NCI-H446 (cell line): ENCODE measurements at places on chromosomes 11 and 22.

DNA sequence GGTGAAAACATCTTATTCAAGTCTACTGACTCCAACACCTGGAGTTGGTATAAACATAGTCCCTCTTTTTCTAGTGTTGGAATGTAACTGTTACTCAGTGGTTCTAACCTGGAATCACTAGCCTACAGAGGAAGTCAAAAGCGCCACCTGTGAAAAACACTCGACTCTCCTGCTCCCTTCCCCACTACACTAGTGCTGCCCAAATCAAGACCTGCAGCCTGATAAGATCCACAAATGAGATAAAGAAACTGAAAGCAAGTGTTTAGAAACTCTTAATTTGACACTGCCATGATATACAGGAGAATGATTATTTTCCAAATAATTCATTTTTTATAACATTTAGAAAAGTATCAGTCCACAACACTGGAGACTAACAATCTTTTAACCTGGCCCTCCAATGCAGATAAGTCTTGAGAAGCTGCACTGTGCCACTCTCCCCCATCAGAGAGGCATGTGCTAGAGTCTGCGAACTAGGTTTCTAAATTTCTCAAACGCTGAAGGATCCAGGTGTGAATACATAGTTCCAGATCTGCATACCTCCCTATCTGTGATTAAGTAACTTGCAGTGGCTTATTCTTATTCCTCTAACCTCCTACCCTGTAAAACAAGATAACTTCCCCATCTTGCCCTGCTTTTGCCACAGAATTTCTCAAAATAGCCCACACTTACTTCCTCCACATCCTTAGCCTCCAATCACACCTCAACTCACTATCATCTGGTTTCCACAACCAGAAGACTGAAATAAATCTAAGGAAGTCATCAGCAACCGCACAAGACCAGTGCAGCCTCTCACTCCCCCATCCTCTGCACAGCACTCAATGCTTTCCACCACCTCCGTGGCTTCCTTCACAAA is 88.1 kb downstream of the RRAS2 start:
- no peak for DNase-seq

DNA sequence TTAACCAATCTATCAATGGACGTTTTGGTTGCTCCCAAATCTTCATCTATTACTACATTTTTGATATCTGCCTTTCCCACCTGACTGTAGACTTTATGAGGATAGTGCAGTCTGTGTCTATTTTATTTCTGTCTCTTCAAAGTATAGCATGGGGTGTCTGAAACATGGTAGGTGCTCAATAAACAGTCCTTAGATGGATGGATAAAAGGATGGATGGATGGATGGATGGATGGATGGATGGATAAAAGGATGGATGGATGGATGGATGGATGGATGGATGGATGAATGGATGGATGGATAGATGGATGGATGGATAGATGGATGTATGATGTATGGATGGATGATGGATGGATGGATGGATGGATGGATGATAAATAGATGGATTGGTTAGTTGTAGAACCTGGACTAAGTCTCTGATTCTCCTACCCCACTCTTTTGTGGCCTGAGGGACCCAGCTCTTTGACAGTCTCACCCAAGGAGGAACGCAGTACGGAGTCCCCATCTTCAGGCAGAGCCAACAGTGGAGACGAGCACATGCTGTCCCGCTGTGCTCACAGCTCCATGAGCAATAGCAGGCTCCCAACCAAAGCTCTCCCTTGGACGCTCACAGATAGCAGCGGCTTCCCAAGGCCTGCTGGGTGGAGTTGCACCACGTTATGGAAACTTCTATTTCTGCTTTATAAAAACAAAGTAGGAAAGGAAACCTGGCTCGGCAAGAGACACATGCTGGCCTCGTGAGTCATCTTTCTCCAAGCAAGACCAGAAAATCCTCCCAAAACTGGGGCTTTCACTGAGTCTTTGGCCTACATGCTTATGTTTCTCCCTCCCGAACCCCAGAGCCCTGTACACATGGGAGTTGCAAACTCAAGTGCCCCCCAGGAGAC is 448.0 kb downstream of the MIAT start:
- DNase-seq = peak; percentile 74

GRCh38 chr11:129374081-129374992 is 1.3 kb upstream of the BARX2 start:
- no peak for DNase-seq

DNA sequence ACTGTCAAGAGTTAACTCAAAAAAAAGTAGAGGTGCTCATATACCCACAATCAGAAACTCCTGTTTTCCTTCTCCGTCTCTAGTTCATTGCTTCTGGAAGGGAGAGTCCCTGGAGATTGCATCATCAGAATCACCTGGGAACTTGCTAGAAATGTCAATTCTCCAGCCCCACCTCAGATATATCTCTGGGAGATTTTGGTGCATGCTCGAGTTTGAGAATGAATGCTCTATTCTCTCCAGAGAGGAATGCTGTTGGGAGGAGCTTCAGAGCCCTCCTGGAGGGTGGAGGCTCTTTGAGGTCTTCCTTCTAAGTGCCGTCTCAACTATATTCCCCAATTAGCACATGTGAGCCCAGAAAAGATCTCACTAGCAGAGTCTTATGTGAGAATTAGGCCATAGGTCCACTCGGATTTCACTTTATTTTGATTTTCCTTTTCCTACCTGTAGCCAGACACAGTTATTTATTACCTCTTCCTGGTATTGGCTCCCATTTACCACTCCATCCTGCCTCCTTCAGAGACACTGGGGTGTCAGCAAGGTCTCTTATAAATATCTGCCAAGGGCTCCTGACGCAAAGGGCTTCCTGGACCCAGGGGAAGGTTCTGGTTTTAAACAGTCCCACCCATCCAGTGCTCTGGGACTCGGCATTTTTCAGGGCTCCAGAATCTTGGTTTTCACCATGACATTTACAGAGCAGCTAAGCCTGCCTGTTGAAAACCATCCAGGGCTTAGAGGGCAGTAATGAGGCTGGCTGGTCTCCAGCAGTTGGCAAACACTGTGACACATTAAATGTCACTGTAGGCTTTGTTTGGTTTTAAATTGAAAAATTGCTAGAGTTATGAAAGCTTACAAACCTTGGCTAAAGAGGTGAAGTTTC is 136.2 kb downstream of the CD44 start:
- DNase-seq = peak; percentile 79

DNA sequence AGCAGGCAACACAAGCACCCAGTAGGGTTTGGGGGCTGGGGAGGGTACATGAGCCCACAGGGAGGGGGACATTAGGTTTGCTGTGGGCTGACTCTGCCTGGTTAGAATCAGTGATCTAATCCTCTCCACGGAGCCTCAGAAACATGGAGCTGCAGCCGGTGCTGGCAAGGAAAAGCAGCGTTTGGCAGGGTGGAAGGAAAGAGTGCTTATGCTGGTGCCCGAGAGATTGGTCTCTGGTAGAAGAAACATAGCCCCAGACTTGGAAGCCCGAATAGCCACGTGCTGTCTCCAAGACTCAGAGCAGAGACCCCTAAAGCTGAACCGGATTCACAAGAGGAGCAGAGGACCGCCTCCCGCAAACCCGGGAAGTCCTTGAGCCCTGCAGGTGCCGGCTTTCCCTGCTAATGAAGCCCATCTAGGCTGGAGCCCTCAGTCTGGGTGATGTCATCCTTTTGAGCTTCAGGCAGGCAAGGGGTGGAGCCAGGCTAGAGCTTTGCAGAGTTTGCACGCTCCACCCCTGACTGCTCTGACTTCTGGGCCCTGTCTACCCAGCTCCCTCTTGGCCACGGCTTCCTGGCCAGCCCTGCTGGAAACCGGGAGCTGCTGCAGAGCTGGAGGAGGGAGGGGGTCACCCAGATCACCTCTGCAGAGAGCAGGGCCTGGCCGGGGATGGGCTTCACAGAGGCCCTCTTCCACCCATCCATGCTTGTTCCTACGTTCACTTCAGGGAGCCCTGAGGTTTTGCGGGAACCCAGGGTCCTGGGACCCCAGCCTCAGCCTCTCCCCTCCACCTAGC is 35.0 kb upstream of the JAM3 start:
- peak; percentile 94 for DNase-seq

GRCh38 chr11:122248131-122248530 is 132.1 kb upstream of the BLID start:
- DNase-seq = no peak

- DNase-seq = no peak
Observed at GRCh38 chr11:17400048-17400775, 11.8 kb upstream of the KCNJ11 start.

- DNase-seq = peak; percentile 68
Observed at GRCh38 chr11:69888483-69889181, 69.4 kb upstream of the FGF3 start.

GRCh38 chr22:38731703-38732161 is 24.1 kb downstream of the SUN2 start:
- DNase-seq = no peak

- DNase-seq = no peak
Observed at GRCh38 chr11:125167954-125168835, 3.6 kb downstream of the PKNOX2 start.

DNA sequence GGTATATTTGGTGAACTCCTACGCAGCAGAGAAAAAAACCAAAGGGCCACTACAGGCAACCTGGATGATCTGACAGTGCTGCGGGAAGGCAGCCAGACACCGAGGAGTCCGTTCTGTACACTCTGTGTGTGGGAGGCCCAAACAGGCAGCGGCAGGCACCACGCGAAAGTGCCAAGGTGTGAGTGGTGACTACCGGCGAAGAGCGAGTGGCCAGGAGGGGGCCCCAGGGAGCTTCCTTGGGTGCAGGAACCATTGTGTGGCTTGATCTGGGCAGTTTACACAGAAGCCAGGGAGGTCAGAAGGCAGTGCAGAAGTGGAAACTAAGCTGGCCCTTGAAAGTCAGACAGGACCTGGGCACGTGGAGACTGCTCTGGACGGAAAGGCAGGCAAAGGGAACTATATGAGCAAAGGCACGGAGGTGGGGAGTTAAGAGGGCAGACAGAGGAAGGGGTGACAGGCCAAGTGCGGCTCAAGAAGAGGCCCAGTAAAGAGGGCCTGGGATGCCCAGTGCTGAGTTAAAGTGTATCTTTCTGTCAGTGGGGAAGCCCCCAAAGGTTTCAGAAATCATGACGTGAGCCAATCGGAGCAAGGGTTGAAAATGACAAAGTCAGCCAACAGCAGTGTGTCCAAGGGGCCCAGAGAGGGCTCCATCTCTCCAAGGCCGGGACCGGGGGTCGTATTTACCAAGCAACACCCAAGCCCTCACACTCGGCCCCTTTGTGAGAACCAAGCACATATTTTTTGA is 10.6 kb downstream of the TMEM184B start:
- DNase-seq = no peak

- peak; percentile 83 for DNase-seq
Observed at GRCh38 chr11:112748713-112749543, 212.3 kb upstream of the NCAM1 start.

- no peak for DNase-seq
Observed at GRCh38 chr11:405323-405953, 9.4 kb downstream of the SIGIRR start.

- DNase-seq = no peak
Observed at GRCh38 chr11:130645164-130645842, 196.9 kb downstream of the ADAMTS15 start.

DNA sequence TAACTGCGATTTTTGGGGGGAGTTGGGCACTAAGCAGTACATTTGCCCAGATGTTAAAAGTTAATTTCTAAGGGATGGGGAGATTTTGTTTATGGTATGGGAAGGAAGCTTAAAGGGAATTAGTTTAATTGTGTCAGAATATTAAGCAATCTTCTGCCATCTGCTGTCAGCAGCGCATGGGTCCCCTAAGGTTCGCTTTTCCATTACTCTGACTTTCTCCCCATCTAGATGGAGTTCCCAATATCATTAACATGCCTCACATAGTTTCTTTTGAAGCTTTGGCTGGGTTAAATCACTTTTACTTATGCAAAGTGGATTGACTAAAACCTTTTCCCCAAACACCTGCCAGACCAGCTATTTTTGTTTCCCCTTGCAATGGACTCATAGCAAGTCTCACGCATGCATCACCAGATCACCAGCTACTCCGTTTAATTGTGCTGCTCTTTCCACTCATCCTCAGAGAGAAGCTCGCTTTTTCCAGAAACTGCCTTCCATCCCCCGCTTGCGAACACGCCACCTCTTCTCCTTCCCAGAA is 172.7 kb downstream of the FAT3 start:
- no peak for DNase-seq

DNA sequence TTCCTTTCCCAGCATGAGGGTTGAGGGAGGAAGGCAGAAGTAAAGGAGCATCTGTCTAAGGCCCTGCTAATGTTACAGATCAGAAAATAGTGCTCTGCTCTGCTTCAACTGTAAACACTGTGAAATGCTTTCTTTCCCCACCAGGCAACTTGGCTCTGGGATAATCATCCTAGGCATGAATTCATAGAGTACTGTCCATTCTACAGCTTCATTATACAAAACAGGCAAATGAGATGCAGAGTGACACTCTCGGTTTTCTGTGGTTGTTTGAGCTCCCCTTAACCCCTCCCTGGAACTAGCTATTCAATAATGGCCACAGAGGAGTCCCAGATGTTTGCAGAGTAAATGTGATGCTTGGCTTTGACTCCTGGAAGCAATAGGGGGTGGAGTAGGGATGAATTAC is 184.3 kb upstream of the CTSC start:
- no peak for DNase-seq

DNA sequence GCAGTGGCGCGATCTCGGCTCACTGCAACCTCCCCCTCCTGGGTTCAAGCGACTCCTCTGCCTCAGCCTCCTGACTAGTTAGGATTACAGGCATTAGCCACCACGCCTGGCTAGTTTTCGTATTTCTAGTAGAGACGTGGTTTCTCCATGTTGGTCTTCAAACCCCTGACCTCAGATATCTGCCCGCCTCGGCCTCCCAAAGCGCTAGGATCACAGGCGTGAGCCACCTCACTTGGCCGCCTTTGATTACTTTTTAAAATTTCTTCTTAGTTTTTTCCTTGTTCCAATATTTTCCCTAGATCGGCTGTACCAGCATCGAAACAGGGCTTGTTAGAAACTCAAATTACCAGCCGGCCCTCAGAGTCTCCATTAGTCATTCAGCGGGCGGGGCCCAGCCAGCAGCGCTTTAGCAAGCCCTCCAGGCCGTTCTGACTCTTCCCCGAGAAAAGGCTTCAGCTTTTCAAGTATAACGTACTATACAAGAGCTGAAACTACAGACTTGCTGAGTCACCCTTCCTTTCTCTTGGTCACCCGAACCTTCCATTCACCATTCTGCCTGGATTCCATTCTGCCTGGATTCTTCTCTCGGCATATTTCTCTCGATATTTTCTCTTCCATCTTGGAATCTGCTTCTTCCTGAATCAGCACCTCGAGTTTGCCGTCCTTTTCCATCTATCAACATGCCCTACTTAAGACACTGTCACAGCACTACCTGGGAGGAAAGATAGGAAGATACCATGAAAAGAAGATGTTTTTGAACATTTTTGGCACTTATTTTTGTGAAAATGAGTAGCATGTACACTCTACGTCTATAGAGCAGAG is 6.7 kb upstream of the CAPRIN1 start:
- DNase-seq = no peak
